T1000 (cell line): ENCODE measurements at places on chromosomes 1 and 21.

GRCh38 chr1:214548988-214549387 is 2.4 kb downstream of the PTPN14 start:
- DNase-seq = no peak

DNA sequence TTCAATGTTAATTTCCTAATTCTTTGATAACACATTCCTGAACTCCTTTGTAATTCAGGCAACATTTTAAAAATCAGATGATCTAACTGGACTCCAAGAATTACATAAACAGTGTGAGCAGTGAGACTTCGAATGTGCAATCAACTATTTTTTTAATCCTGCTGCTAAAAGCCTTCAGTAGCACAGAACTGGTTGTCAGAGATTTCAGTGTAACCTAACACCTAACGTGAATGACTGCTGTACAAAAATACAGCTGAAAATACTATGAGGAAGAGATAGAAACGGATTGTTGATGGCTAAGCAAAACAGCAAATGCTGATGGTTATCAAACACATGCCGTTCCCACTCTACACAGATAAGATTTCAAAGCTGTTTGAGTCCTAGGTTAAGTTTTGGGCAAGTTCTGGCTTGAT is 46.1 kb downstream of the APP start:
- DNase-seq = no peak

- no peak for DNase-seq
Measured at GRCh38 chr1:78102082-78102481, 56.3 kb downstream of the GIPC2 start.

DNA sequence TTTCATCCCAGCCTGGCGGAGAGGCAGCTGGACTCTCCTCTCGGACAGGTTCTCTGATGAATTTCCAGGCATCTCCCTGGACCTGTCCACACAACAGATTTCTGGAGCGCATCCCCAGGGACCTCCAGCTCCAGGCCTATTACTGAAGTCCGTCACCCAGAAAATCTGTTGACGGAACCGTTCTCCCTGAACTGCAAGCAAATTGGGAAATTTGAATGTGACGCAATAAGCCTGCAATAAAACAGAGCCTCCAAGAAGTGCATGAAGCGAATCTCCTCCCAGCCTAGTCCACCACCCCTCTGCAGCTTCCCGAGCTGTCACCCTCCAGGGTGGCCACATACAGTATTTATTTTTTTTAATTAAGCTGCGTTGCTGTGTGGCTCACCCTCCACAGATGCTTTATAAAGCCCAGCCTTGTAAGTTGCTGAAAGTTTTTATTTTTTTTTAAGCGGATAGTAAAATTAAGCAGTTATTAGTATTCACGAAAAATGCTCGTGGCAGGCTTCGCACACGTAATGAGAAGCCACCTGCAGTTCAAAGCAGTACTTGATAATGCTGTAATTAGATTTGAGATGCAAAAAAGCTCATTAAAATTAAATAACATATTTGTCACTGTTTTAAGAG is 173.3 kb downstream of the CAMTA1 start:
- DNase-seq = no peak

DNA sequence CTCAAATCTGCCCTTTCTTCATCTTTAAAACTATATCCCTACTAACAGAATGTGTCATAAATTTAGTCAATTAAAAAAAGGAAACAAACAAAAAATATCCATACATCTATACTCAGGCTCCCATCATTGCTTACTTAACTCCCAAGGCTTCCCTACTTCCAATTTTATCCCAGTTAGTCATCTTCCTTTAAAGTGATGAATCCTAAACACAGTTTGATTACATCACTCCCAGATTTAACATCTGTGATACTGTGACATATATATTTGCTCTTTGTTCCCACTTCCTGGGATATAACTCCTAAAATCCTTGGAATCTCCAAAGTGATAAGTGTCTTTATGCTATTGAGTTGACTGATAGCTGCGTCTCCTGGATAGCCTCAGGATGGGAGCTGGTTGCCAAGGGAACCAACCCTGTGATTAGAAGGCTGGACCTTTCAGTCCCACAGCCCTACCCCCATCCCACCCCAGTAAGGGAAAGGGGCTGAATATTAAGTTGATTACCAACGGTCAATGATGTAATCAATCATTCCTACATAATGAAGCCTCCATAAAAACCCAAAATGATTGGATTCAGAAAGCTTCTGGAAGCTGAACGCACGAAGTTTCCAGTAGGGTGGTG is 21.6 kb downstream of the GLMN start:
- no peak for DNase-seq

DNA sequence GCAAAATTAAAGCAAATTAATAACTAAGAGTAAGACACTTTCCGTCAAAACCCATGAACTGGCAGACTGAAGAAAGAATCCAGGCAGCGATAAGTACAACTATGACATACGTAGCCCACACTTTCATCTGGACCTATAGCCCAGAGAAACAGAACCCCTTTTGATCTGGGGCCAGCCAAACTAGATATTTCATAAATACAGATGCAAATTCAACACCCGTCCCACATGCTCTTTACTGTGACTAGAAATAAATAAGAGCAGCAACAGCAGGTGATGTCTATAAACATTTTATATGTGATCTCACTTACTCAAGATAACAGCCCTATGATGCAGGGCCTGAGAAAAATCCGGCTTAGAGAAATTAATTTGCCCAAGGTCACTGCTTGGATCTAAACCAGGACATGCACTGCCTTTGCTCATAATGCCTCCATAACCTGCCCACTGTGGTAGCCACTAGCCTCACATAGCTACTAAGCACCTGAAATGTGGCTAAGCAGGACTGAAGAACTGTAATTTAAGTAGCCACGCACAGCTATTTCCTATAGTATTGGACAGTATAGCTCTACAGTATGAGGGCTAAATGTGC is 130.2 kb downstream of the TGFBR3 start:
- DNase-seq = no peak

GRCh38 chr1:32066489-32066873 is 6.3 kb upstream of the TMEM39B start:
- peak; percentile 24 for DNase-seq

DNA sequence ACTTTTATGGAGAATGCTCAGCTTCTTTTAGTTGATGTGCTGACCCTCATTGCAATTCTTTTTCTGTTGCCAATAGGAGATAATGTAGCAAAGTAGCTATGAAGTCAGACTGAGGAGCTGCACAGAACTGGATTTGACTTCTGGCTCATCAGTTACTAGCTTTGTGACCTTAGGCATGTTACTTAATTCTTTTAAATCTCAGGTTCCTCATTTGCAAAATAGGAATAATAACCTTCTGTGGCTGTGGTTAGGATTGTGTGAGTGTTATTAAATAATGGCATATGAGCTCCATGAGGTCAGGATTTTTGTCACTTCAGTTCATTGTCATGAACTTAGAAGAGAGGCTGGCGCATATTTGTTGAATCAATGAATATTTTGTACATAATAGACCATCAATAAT is 237.6 kb upstream of the SGIP1 start:
- no peak for DNase-seq

DNA sequence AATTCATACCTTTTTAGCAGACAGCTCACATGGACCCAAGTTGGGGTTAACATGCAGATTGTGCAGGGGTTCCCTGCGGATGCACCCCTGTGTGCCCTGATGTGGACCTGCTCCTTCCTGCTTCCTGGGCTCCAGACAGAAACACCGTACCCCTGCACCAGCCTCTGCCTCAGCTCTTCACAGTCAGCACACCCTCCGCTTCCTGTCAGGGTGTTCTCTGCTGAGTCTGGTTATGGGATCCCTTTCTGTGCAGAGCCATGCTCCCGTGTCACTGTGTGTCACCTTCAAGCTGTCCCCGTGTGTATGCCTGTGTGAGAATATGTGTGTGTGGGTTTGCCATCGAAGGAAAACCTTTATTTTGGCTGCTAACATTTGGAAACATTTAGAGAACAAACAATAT is 48.7 kb upstream of the KCNJ15 start:
- no peak for DNase-seq

DNA sequence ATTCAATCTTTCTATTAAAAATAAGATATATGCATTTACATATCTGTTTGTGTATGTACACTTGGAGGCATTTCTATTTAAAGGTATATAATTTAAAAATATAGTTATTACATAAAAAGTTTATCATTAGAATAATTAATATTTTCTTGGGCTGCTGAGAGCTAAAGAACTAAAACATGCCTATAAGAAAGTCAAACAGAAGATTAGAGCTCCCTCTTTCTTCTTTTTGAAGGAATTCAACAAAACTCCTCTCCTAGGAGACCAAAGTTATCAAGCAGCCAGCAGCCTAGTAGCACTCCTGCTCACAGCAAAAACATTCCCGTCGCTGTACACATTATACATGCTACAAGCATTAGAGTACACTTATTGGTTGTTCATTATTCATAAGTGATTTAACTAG is 216.4 kb downstream of the VAV3 start:
- DNase-seq = no peak

- DNase-seq = peak; percentile 29
Measured at GRCh38 chr1:65423884-65424572, 3.6 kb downstream of the LEPR start.

DNA sequence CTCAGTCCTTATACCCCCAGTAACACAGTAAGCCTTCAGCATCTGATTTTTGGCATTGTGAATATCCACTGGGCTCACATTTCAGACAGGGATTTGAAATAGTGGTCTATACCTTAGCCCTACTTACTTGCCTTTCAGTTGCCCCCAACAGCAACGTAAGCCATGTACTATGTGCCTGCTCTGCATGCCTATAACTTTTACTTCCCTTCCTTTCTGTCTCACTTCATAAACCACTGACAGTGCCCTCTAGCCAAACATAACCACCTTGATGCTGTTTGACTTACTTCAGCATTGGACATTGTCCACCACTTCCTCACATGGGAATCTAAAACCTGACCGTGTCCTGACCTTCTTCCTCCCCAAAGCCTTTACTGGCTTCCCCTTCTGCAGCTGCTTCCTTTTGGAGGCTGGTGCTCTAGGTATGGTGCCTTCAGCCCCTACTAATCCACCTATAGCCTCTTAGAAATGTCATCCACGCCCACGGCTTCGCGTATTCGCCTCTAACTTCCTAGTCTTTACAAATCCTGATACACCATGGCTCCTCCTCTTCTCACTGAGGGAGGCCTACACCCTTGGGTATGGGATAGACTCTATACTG is 3.6 kb upstream of the ZNF672 start:
- DNase-seq = no peak

DNA sequence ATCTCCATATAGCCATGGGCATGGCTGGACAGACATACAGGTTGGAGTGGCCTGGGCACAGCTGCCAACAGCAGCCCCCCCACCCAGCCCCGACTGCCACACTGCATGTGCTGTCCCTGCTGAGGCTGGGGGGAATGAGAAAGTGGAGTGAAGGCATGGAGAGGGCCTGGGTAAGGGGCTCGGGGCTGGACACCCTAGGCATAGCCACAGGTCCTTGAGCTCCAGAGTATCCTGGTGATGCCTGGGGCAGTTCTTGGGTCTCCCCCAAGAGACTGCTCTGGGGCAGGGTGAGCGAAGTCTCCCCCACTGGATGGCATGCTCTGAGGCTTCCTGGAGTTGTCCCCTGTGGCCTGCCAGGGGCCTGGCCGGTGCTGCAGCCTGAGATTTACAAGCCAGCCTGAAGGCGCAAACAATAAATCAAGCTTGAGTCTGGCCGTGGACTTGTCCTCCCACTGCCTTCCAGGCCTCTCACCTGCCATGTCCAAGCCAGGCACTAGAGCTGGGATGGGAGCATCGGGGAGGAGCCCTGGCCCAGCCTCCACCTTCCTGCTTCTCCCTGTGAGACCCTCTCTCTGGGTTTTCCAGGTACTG is 53.6 kb downstream of the FOXO6 start:
- peak; percentile 40 for DNase-seq

DNA sequence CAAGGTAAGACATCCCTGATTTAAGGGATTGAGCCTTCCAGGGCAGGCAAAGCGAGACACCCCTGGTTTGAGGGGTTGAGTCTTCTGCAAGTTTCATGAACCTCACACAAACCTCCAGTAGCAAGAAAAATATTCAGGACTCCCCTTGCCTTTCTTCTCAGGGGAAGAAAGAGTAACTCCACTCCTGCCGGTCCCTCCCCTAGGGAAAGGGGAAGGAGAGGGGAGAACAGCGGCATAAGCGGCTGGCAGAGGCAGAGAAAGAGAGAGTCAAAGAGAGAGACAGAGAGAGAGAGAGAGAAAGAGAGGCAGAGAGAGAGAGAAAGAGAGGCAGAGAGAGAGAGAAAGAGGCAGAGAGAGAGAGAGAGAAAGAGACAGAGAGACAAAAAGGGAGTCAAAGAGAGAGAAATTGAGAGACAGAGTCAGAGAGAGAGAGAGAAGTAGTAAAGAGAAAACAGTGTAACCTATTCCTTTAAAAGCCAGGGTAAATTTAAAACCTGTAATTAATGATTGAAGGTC is 29.5 kb upstream of the CBR3 start:
- DNase-seq = no peak

- DNase-seq = no peak
Measured at GRCh38 chr21:41564871-41565274, 56.9 kb upstream of the TMPRSS2 start.

DNA sequence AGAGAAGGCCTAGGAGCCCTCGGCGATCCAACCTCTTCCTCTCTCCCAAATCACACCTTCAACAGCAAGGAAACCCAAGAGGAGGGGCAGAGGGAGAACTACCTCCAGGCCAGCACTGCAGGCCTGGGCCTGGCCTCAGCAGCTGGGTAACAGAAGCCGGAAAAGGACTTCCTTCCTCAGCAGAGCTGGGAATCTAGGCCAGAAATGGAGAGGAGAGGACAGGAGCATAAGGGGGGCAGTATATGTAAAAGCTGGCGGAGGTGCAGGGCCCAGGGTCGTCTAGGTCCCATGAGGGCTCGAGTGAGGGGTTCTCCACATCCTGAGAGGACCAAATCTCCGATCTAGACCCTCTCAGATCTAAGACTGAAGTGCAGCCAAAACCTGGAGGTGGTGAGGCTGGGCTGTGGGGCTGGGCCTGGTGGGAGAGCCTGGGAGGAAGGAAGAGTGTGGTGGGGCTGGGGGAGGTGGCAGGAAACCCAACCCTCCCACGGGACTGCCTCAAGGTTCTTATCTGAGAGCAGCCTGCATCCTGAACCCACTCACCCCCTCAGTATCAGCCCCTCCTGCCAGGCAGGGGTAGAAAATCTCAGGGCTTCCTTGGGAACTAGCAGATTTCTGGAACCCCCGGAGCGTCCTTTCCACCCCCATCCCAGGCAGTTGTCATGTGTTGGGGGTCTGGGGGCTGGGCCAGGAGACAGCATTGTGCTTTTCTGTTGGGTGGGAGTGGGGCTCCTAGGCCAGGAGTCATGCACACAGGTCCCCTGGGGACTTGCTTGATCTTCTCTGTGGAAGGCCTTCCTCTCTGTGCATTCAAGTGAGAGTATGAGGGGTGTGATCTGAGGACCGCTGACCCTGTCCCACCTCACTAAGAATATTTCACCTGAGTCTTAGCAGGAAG is 33.0 kb downstream of the PIK3C2B start:
- no peak for DNase-seq

- DNase-seq = peak; percentile 88
Measured at GRCh38 chr1:21783679-21784603, 992 bp upstream of the USP48 start.

- DNase-seq = no peak
Measured at GRCh38 chr1:50038237-50038809, 14.6 kb upstream of the AGBL4 start.

GRCh38 chr1:36327421-36328087 is 4.1 kb upstream of the EVA1B start:
- peak; percentile 33 for DNase-seq
